Activated naive CD8-positive, alpha-beta T cell treated with anti-CD3 and anti-CD28 coated beads, Interleukin-2, amount 50 U/mL, for 16 hours (primary cell): ENCODE measurements at places on chromosomes 7 and 10.

GRCh38 chr10:125000366-125001312 lies 58.7 kb downstream of the ZRANB1 start:
- DNase-seq, result no peak

GRCh38 chr10:114632869-114633715 lies 25.0 kb downstream of the ABLIM1 start:
- DNase-seq, result no peak

DNA sequence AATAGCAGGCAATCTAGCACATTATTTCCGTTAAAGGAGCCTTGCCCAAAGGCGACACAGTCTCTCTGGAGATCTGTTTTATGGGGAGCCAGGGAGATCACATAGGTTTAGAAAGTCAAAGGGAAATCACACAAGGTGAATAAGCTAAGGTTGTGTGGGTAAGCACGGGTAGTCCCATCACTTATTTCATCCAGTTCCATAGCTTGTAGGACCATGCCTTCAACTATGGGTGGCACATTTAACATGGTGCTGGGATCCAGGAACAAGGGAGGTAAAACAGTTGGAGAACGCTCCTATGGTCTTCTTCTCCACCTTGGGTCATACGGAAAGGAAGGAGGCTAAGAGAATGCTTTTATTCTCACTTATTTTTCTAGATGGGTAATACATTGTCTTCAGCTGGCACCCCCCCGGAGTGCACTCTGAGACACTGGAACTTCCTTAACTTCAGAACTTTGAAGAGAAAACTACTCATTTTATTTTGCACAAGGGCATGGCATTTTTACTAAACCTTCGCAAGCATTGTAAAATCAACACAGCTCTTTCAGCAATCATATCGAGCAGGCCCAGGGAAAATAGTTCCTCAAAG lies 435.4 kb downstream of the KIF20B start:
- DNase-seq, result no peak

DNA sequence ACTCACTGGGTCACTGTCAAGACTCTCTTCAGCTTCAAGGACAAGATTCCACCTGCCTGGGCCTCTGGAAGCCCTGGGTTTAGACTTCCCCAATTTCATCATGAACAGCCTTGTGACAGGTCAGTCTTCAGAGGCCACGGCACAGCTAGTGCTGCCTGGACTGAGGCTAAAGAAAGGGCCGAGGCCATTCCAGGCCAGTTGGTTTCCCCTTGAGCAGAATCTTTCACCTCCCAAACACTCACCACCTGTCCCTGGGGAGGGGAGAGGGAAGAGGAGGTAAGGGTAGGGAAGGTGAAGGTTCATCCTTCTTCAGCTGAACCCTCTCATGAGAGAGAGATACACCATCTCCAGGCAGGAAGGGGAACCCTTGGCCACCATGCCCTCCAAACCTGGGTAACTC lies 24.3 kb downstream of the HSPA12A start:
- DNase-seq, result no peak

- no peak for DNase-seq
Measured at GRCh38 chr7:140990193-140990962, 24.4 kb downstream of the MRPS33 start.

GRCh38 chr10:132643709-132644526 lies 106.3 kb downstream of the INPP5A start:
- no peak for DNase-seq

DNA sequence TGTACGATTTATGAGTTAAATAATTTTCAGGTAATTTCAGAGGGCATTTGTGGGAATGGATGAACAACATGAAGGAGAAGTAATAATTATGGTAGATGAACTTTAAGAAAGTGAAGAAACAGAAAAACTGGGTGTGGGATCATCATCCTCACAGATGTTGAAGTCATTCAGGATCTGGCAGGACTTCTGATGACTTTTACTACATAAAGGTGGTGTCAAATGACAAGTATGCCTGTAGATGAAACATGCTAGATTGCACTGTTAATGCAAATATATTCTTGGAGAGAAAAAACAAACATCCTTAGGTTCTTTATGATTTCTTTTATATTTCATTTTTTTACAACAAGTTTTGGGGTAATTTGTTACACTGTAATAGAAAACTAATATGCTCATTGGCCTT lies 230.2 kb downstream of the PCLO start:
- no peak for DNase-seq

DNA sequence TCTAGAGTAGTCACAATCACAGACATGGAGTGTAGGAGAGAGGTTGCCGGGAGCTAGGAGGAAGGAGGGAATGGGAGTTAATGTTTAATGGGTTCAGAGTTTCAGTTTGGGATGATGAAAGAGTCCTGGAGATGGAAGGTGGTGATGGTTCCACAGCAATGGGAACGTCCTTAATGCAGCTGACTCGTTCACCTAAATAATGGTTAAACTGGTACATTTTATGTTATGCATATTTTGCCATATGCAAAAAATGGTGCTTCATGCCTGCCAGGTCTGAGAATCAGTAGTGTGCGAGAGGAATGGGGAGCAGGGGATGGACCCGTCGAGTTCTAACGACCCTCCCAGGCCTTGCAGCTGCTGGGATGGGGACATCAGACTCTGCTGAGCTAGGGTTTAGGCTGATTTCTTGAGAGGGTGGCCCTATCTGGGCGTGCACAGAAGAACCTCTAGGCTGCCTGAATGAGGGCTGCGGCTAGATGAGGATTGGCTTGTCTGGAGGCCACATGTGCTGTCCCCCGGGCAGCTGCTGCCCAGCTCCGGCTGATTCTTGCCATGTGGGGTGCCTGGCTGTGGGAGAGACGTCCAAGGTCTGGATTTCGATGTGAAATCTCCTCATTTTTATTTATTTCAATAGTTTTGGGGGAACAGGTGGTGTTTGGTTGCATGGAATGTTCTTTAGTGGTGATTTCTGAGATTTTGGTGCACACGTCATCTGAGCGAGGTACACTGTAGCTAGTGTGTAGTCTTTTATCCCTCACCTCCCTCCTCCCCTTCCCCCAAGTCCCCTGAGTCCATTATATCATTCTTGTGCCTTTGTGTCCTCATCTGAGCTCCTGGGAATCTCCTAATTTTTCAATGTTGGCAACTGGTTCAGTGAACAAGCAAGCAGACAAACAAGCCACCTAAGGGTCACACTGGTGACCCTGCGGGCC lies 116.0 kb downstream of the GRK5 start:
- DNase-seq, result no peak

GRCh38 chr7:152312316-152312715 lies 123.5 kb downstream of the KMT2C start:
- no peak for DNase-seq

DNA sequence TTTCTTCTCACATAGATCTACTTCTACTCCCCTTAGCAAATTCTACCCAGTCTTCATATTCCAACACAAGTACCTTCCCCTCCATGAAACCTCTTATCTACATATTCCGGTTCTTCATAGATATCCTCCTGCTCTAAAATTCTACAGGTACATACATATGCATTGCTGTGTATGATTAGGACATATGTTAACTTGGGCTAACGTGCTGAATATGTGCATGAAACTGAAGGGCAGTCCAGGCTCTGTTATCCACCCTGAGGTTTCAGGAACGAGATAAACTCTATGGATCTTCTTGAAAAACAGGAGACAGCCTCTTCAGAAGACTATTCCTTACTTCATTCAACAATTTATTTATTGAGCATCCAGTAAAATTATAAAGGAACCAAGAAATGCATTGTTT lies 31.5 kb downstream of the TM9SF3 start:
- DNase-seq, result no peak

- no peak for DNase-seq
Measured at GRCh38 chr10:115278294-115278693, 185.1 kb downstream of the ATRNL1 start.

DNA sequence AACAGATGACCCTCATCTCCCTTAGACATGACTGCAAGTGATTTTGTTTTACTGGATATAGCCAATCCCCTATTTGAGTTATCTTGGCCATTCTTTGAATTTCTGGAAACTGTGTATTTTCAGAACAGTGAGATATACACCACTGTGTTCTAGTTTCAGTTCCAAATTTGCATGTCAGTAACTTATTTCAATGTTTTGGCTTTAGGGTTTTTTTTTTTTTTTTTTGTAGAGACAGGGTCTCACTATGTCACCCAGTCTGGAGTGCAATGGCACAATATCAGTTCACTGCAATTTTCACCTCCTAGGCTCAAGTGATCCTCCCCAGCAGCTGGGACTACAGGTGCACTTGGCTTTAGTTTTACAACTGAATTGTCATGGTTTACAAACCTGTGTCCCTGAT lies 67.2 kb downstream of the ATAD1 start:
- DNase-seq, result no peak

DNA sequence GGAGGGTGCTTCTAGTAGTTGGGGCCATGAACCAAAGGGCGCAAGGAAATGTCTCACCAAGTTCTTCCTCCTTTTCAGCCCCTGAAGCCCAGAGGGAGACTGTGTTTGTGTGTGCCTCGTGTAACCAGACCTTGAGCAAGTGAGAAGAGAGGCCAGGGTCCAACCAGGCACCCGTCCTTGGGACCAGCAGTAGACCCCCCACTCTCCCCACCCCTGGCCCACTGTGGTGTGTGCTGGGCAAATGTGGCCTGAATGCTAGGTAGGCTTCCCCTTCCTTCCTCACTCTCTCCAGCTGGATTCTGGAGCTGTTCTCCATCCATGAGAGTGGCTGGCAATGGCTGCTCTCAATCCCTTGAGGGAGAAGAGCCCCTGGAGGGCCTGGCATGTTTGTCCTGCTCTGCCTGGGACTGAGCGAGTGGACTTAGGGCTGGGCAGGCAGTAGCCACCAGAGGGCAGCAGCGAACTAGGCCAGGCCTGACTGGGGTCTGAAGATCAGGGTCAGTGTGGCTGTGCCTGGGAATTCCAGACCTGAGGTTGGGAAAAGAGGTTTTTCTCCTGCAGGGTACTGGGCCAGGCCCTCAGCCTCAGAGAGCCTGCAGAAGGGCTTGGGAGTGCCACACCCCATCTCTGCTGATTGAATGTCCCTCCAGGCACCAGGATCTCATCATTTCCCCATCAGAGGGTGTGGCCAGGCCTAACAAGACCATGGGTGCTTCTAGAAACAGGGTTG lies 12.5 kb downstream of the SFRP5 start:
- no peak for DNase-seq

- DNase-seq, result no peak
Measured at GRCh38 chr7:41637049-41637448, 65.8 kb downstream of the INHBA start.

DNA sequence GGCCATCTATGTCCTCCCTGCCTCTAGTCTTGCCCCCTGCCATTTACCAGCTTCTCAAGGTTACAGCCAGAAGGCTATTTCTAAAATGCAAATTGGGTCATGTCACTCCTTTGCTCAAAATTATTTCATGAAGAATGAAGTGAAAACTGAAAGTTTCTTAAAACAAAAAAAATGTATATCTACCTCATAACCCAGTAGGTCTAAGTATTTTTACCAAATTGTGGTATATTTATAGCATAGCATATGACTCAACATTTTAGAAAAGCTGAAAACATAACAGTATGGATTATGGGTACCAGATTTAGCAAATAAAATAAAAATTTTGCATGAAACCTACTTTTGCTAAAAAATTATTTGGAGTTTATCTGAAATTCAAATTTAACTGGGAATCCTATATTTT lies 78.4 kb downstream of the SLC16A9 start:
- DNase-seq, result no peak

GRCh38 chr7:83798489-83798888 lies 149.6 kb upstream of the SEMA3E start:
- DNase-seq, result no peak

DNA sequence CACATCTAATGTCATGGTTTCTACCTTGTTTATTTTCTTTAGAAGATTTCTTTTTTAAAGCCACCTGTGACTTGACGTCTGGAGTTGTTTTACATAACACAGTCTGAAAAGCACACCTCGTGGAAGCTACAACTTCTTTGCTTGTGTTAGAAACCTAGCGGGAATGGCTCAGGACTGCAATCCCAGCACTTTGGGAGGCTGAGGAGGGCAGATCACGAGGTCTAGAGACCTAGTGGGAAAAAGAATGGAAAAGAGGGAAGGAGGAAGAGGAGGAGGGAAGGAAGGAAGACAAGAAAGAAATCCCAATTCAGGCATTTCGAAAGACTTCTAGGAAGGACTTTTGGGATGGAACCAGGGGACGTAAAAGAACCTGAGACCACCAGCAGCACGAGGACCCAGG lies 146.3 kb upstream of the CELF2 start:
- DNase-seq, result no peak

- no peak for DNase-seq
Measured at GRCh38 chr7:16084370-16084769, 337.0 kb downstream of the CRPPA start.

DNA sequence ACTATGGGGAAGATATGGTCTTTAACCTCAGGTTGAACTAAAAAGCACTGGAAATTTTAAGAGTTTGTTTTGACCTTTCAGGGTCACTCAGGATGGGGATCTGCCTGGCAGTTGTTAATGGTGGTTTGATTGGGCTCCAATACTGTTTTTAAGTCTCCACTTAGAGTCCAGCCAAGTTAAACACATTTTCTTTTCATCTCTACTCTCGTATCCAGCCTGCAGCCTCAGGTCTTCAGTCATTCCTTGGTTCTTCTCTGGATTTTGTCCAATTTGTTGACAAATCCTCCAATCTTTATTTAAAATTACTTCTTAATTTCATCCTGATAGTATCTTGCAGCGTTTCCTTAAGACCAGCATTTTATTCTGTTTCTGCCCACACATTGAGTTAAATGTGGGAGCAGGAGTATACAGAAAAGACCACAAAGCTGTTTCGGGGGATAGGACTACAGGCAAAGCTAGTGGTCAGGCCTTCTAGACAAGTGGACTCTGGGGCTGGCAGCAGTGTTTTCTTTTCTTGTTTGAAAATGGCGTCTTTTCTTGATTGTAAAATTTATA lies 133.2 kb upstream of the INHBA start:
- no peak for DNase-seq

- DNase-seq, result no peak
Measured at GRCh38 chr7:105926131-105926530, 36.9 kb upstream of the CDHR3 start.
